PC-3 (cell line): ENCODE measurements at places on chromosomes 16 and 17. TPM values are rescaled to one million over a fixed set of nuclear protein-coding genes. Genes with fewer than 3 reads are reported as not detected.
A peak's percentile ranks its signal among the peaks of the same experiment; 100 is the strongest.

GRCh38 chr16:85718682-85719081 is 29.9 kb upstream of the GINS2 start:
- H3K4me3 ChIP-seq, result no peak overlapping the region
- DNase-seq, result peak; percentile 23
- no peaks in the 10 kb centered on the region for H3K36me3 ChIP-seq
- H3K27ac ChIP-seq, result no peak overlapping the region

GRCh38 chr17:80892900-80893603 is 98.6 kb upstream of the CHMP6 start:
- DNase-seq, result peak; percentile 96
- peaks cover 36% of the 10 kb centered on the region for H3K4me1 ChIP-seq

DNA sequence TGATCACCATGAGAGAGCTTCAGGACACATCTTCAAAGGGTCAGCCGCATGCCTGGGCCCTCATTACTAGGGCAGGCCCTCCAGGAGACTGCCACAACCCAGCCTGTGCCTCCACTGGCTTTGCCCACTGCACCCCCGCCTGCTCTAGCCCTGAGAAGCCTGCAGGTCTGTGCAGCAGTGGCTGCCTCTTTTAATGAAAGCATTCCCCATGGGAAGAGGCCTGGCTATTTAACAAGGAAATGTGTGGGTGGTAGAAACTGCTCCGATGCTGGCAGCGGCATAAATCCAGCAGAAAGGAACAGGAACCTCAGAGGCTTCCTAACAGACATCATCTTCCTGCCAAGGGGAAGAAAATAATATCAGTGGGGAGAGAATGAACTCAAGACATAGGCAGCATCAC is 375 bp upstream of the KRT32 start:
- H3K4me3 ChIP-seq, result no peak overlapping the region
- no peaks in the 10 kb centered on the region for H3K27me3 ChIP-seq
- H3K4me1 ChIP-seq, result peaks cover 25% of the 10 kb centered on the region
- DNase-seq, result no peak

- H3K36me3 ChIP-seq, result peaks cover 27% of the 10 kb centered on the region
- H3K4me1 ChIP-seq, result peaks cover 8% of the 10 kb centered on the region; the same call in 1 of the 2 replicates
- H3K4me3 ChIP-seq, result no peak overlapping the region
These were observed 1.1 kb upstream of the ZNF200 start for GRCh38 chr16:3235856-3236669.

- peaks cover 8% of the 10 kb centered on the region; the same call in 1 of the 2 replicates for H3K36me3 ChIP-seq
- no peak overlapping the region for H3K27ac ChIP-seq
- DNase-seq, result no peak
- no peak overlapping the region for H3K4me3 ChIP-seq
These were observed 113.9 kb downstream of the VPS53 start for GRCh38 chr17:600576-601243.

- DNase-seq, result peak; percentile 13
- H3K36me3 ChIP-seq, result no peaks in the 10 kb centered on the region
- H3K27me3 ChIP-seq, result peaks cover 27% of the 10 kb centered on the region
- H3K27ac ChIP-seq, result no peak overlapping the region
These were observed 14.2 kb downstream of the C16orf82 start for GRCh38 chr16:27080895-27081294.

GRCh38 chr17:76370261-76370993 is 14.0 kb upstream of the SPHK1 start:
- H3K27me3 ChIP-seq, result no peaks in the 10 kb centered on the region
- peaks cover 28% of the 10 kb centered on the region for H3K4me1 ChIP-seq
- peak overlapping the region; percentile 8; the same call in 1 of the 2 replicates for H3K4me3 ChIP-seq
- DNase-seq, result peak; percentile 99

- no peak overlapping the region for H3K27ac ChIP-seq
- no peaks in the 10 kb centered on the region for H3K27me3 ChIP-seq
- no peaks in the 10 kb centered on the region for H3K4me1 ChIP-seq
- DNase-seq, result no peak
These were observed 12.1 kb downstream of the CFDP1 start for GRCh38 chr16:75420987-75421819.

ST6GALNAC2 gene
- total RNA-seq, result 1.0 and 6.4 TPM in 2 replicates

PLA2G10 gene
- 0.22 TPM in 1 of 2 replicates, not detected in the other for total RNA-seq

OTOP2 gene
- total RNA-seq, result not detected in 2 replicates

CENPV gene
- total RNA-seq, result not detected in 2 replicates

TNK1 gene
- total RNA-seq, result 10.8 and 13.5 TPM in 2 replicates
